Right hindlimb (tissue), 1 donor: ENCODE measurements at places on chromosomes 7 and 10.

GRCh38 chr7:22832401-22832800 is 9.8 kb upstream of the TOMM7 start:
- DNase-seq, result no peak

DNA sequence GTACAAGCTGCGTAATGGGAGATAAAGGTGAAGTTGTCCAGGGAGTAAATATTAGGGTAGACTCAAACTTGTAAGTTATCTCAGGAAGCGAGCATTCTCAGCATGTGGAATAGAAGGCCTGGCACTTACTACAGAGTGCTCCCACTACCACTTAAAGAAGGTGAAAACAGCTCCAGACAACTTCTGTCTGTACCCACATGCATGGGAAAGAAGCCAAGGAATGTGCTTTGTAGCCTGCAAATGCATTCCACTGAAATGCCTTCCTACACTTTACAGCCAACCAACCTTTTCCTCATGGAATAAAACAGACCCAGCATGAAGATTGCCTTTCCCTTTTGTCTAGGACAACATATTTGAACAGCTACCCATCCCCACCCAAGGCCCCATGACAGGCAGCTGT is 45.4 kb upstream of the NPSR1 start:
- no peak for DNase-seq

DNA sequence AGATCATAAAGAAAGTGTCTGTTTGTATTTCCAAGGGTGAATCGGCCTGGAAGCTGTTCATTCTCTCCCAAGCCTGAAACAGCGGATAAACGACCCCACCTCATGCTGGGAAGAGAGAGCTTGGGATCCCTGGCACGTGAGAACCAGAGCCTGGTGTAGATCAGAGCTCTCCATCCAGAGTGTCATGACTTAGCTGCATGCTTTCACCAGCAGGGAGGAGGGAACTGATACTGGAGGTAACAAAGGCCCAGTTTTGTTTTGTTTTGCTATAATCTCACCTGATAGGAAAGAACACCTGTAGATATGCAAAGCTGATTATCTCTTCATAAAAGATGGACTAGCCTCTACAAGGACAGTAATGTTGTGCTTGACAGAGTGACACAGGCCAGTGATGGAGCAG is 236.6 kb downstream of the POM121L12 start:
- no peak for DNase-seq

DNA sequence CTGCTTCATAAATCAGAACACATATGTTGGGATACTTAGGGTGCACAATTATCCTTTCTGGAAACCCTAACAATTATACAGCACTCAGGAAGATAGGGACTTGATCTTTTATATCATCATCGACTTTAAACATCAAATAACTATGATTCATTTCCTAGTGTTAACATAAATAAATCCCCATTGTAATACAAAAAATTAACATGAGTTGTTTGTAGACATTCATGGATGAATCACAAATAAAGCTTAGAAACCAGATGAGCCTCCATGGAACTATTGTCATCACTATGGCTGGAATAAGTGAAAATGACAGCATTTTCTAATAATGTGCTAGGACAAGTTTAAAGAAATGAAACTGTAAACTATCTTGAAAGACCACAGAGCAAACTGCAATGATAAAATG is 821.7 kb downstream of the GATA3 start:
- no peak for DNase-seq

DNA sequence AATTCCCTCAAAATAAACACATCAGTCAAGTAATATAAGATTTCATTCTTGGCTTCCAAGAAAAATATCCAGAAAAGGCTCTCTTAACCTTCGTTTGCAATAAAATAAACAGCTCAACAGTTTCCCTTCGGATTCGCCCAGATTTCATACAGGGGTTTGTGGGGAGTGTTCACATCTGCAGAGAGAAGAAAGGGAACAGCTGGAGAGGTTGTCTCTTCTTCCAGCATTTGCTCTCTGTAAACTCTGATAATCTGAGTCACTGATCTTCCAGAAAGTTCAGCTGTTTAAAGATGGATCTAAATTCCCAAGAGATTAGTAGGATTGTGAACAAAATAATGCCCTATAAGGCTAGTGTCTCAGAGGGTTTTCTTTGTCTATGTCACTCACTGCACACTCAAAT is 277.9 kb downstream of the HPSE2 start:
- no peak for DNase-seq

DNA sequence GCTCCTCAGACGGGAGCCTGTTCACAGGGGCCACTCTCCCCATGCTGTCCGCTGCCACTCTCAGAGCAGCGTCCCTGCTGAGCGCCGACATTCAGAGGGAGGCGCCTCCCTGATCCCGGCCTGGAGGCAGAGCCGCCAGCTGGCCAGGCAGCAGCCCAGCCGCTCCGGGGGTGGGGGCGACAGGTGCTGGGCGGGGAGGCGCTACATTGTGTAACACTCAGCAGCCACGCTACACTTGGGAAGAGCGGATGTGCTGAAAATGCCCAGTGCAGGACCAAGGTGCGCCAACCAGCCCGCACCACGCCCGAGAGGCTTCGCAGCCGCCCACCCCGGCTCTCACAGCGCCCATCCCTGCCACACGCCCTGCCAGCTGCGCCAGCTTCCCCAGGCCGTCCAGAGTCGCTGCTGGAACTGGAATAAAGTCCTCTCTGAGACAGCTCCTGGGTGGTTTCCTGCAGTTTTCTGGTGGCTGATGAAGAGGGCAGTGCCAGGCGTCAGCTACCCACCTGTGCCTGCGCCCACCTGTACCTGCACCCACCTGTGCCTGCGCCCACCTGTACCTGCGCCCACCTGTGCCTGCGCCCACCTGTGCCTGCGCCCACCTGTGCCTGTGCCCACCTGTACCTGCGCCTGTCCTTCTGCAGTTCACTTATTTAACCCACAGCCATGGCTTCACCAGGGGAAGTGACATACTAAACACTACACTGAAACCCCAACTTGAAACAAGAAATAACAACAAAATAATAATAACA is 25.7 kb downstream of the STK32C start:
- peak; percentile 63 for DNase-seq

GRCh38 chr10:125002423-125003145 is 60.7 kb downstream of the ZRANB1 start:
- no peak for DNase-seq
